Left lobe of liver (tissue), 2 donors: ENCODE measurements at places on chromosomes 4 and X. TPM values are rescaled to one million over a fixed set of nuclear protein-coding genes. Genes with fewer than 3 reads are reported as not detected.

DNA sequence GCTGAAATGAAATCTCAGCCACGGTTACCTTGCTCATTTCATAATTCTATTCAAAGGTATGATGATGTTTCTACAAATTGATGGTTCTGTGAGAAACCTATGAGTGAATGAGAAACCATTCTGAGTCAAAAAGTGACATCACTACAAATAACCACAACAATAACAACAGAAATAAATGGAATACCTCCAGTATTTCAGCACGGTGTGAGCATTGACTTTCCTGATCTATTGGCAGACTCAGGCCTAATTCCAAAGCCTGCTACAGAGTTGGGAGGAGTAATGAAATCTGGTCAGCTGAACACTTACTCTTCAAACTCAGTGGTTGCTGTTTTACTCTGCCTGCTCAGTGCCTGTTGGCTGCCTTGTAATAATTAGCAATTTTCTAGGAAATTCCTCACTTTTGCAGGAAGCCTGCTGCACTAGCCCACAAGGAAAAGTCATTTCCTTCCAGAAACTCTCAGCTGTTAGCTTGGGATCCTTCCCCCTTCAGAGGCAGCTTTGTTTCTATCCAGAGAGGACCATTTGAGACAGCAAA is 18.8 kb upstream of the SYNPO2 start:
- no peak for DNase-seq

GRCh38 chrX:66015900-66016689 is 23.8 kb downstream of the VSIG4 start:
- DNase-seq: no peak

The PROM1 gene
- total RNA-seq: 1.3 TPM

DNA sequence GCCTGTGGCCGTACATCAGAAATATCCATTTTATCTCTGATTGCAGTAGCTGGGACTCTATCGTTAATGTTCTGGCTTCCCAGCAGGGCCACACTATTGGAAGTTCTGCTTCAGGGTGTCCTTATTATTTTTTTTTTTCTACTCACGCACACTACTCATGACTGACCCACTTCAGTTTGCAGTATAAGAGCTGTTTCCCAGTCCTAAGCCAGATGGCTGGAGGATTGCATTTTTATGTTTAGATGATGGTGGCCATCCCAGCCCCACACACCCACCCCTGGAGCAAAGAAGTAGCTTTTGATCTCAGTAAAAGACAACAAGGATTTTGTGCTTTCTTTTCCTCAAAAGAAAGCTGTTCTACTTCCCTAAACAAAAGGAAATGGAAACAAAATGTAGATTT is 557.0 kb upstream of the GALNTL6 start:
- no peak for DNase-seq

DNA sequence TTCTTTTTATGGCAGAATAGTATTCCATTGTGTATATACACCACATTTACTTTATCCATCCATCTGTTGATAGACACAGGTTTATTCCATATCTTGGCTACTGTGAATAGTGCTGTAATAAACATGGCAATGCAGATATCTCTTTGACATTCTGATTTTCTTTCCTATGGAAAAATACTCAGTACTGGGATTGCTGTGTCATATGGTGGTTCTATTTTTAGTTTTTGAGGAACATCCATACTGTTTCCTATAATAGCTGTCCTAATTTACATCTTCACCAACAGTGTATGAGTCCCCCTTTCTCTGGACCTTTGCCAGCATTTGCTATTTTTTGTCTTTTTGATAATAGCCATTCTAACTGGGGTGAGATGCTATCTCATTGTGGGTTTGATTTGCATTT is 73.5 kb downstream of the GPAT3 start:
- no peak for DNase-seq

GRCh38 chrX:38754102-38754790 is 47.0 kb upstream of the MID1IP1 start:
- no peak for DNase-seq

DNA sequence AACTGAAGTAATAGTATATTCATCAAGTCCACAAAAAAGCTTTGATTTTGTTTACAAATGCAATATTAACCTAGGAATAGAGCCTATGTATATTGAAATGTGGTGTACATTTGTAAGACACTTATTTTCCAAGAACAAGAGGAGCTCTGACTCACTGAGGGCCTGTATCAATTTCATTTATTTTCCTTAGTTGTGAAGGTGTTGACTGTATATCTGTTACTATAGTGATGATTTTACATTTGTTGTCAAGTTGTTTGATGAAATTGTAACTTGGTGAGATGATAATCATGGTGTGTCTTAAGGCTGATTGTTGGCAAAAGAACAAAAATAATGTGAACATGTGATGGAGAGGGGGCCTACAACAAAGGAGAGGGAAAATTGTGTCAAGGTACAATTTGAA is 274.9 kb upstream of the TEX13A start:
- no peak for DNase-seq

DNA sequence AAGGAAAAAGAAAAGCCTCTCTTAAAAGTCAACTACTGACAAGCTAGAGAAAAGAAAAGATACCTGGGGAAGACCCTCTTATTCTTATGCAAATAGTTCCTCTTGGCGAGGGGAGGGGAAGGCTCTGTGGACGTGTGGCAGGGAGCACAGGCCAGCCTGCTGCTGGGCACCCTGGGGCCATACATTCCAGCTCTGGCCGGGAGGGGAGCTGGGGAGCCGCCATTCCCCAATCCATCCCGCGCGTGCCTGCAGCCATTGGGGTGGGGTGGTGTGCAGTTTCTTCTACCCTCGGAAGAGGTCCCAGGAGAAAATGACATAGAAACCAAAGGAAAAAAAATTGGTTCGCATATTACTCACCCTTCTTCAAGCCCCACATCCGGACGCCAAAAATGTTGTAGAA is 1496.4 kb downstream of the RPA4 start:
- no peak for DNase-seq

GRCh38 chr4:2082627-2083026 is 23.5 kb downstream of the NAT8L start:
- DNase-seq: no peak

- no peak for DNase-seq
Observed at GRCh38 chr4:41436419-41436818, 101.5 kb upstream of the LIMCH1 start.

DNA sequence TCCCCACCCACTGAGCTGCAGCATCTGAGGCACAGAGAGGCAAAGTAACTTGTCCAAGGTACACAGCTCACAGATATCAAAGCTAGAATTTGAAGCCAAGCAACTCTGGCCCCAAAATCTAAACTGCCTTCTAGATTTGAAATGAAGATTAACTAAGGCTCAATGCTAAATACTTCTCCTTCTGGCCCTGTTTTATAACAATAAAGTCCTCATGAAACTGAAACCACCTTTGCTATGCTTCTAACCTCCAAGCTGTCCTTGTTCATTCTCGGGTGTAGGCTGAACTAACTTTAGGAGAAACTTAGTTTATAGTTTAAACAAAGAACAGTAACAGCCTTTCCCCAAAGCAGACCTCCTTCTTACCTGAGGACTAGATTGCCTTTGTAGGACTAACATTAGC is 93.6 kb downstream of the DCTD start:
- no peak for DNase-seq

DNA sequence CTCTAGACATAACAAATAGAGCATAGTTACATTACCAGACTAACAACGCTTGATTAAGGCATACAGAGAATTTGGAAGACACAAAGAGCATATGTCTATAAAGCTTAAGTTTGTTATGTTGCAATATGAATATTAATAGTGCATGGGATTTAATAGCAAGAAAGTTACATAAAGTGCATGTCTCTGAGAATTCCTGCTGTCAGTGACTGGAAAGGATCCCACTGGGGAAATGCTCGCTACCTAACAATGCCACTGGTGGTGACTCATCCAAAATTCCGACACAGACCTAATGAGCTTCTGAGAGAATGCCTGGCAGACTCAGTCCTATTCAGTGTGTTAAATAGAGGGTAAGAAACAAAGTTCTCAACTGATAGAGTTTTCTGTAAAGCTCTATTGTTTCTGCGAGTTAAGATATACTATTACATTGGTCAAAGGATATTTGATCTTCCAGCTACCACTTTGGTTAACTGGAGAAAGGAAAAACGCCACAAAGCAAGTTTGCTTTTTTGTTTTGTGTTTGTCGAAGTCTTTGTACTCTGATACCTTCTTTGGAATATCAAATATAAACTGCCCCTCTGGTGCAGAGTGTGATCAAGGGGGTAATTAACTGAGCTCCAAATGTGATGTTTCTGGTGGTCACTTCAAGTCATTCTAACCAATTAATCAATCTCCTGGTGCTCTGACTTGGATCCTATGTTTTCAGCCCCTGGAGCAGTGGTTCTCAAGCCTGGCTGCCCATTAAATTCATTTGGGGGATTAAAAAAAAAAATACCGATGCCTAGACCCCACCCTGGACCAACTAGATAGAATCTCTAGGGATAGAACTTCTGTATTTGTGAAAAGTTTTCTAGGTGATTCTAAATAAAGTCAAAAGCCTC is 107.9 kb downstream of the PALLD start:
- DNase-seq: no peak

The GEMIN8 gene
- total RNA-seq: 7.5 TPM

DNA sequence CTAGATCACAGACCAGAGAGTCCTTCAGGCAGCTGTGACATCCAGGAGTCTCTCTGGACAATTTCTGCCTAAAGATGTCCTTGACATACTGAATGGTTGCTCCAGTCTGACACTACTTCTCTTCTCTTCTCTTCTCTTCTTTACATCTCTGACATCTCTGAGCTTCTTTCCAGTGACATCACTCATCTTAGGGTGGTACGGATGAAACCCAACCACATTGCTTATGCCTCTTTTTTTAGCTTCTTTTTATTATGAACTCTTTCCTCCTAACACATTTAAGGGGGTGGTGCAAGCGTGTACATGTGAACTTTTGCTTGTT is 39.4 kb upstream of the IRF2 start:
- no peak for DNase-seq

The ADH1A gene
- total RNA-seq: 355 TPM

DNA sequence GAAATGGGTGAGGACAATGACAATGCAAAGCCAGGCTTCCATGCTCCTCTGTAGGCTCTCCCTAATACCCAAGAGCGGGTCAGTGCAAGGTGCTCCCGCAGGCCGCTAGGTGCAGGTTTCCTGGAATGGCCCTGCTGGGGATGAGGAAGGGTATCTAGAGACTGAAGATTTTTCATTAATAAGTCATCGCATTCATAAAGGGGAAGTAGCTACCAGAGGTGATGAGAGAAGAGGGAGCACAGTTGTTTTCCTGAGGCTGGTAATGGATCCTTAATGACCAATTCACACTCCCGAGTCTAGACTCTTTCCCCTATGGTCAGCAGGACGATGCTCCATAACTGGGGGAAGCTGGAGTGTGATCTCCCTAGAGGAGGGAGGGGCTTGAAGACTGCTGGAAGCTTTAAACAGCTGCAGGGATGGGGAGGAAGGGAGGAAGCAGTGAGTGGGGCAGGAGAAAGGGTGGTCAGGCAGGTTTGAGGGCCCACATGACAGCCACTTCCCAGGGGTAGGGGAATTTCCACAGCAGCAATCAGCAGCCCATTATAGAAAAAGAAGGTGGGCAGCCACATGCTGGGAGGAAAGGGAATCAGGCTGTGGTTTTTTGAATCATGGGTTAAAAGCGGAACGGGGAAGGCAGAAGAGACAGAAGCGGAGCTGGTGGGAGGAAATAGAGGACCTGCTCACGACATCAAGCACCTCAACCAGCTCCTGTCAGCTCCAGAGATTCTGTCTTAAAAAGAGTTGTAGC is 10.2 kb upstream of the ATP6AP2 start:
- no peak for DNase-seq

DNA sequence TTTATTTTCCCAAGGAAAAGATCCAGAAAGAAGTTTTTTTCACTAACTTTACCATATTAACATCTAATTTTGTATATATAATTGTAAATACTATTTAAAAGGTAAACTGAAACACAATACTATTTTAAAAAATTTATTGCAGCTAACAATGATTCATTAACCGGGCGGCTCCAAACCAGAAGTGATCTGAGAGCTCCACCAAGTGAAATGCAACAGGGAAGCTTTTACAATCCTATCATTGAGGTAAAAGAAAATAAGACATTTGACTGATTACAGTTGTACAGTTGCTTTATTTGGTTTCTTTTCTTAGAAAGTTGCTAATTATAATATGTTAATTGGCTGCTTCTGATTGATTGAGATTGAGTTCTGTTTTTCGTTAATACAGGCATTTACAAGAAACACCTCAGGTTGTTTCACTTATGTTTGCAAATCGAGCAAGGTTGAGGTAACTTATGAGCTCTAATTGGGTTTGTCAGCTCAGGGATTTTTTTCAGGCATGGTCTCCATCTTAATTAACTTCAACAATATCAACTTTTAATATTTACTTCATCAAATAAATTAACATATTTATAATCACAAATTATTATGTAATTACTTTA is 220.2 kb upstream of the UGT8 start:
- no peak for DNase-seq

DNA sequence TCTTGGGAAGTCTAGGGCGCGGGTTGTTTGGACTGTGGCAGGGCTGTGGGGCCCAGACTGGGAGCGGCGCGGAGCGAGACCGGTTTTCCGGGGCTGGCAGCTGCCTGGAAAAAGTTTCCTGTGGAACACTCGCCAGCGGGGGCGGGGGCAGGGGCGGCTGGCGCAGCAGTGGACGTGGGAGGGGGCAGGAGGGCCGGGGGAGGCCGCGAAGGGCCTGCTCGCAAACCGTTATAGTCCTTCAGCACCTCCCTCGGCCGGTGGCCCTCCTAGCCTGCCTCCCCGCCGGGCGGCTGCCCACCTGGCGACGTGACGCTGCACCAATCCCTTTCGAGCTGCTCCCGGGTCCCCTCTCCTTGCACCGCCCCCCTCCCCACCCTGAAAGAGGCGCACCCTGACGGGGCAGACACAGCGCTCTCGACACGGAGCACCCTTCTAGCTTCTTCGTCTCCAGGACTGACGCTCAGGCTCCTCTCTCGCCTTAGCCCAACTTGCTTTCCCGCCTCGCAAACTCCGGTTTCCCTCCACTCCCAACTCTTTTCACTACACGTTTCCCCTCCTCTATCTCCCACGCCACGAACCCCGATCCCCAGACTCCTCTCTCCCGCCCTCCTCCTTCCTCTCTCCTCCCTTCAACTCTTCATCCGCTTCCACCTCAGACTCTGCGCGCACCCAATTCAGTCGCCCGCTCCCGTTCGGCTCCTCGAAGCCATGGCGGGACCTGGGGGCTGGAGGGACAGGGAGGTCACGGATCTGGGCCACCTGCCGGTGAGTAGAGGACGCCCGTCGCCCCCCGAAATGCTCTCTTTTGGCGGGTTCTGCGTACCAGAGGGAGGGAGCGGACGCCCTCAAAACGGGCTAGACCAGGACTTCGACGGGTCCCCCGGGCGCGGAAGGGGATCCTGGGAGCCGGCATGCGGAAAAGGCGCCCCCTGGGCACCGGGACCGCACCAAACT is at the start of gene NRK:
NRK (plus strand) TSS at position 402 of the 954 bp plus-strand sequence; CDS start at position 709, 307 bp downstream.
- DNase-seq: no peak

DNA sequence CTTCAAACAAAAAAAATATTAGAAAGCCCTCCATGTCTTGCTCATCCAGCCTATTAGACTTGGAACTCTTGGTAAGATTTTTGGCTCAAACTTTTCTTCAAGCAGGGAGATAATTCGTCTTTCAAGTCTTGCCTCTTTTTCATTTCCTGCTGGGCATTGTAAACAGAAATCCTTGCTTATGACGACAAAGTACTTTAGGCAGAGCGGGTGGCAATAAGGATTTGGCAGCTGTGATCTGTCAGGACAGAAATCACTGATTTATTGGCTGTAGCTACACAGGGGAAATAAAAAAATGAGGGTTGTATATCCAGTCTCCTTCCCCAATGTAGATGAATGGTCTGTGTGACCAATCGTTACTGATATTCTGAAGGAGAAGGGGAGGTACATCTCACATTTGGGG is 121.6 kb downstream of the SLC4A4 start:
- no peak for DNase-seq

- DNase-seq: no peak
Observed at GRCh38 chr4:156238171-156238570, 284.5 kb upstream of the CTSO start.

The ZDHHC9 gene
- total RNA-seq: 30.3 TPM

The GATA1 gene
- total RNA-seq: 0.35 TPM
